SHP77 treated with DMSO at 0.1 percent for 48 hours (cell line): ENCODE measurements at places on chromosomes 5 and 9.

DNA sequence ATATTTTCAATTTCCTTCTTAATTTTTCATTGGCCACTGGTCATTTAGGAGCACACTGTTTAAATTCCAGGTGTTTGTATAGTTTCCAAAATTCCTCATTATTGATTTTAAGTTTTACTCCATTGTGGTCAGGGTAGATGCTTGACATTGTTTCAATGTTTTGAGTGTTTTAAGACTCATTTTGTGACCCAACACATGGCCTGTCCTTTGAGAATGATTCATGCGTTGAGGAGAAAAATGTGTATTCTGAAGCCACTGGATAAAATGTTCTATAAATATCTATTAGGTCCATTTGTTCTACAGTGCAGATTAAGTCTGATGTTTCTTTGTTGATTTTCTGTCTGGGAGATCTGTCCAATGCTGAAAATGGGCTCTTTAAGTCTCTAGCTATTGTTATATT lies 24.4 kb upstream of the FNIP1 start:
- no peak for DNase-seq

DNA sequence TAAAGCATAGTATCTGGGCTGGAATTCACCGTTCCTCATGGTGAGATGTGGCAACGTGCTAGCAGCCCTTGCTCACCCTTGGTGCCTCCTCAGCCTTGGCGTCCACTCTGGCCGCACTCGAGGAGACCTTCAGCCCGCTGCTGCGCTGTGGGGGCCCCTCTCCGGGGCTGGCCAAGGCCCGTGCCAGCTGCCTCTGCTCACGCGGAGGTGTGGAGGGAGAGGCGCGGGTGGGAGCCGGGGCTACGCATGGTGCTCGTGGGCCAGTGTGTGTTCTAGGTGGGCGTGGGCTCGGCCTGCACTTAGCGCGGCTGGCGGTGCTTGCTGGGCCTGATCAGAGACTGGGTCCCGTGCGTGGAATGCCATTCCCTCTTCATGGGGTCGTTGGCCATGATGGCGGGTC lies 424.2 kb downstream of the KCTD16 start:
- DNase-seq = no peak

- DNase-seq = no peak
These were observed 167.7 kb downstream of the AOPEP start for GRCh38 chr9:94894094-94894699.

GRCh38 chr5:95471487-95471886 lies 80.3 kb downstream of the FAM81B start:
- DNase-seq = no peak

- no peak for DNase-seq
These were observed 20.8 kb upstream of the KIF2A start for GRCh38 chr5:62284946-62285891.

DNA sequence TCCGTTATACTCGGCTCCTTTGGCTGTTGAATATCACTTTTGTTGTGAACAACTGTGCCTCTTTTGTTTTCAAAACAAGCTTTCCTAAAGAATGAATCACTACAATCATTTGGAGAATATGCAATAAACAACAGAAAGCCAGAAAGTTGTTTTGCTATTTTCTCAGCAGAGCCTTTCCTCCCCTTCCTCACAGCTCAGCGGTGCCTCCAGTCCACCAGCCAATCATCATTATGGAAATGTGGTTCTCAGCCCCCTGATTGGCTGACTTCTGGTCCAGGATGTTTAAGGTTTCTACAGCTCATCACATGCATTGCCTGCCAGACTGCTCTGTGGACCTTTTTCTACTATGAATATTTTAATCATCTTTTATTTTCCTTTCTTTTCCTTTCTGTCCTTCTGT lies 9.1 kb upstream of the ZNF608 start:
- no peak for DNase-seq

DNA sequence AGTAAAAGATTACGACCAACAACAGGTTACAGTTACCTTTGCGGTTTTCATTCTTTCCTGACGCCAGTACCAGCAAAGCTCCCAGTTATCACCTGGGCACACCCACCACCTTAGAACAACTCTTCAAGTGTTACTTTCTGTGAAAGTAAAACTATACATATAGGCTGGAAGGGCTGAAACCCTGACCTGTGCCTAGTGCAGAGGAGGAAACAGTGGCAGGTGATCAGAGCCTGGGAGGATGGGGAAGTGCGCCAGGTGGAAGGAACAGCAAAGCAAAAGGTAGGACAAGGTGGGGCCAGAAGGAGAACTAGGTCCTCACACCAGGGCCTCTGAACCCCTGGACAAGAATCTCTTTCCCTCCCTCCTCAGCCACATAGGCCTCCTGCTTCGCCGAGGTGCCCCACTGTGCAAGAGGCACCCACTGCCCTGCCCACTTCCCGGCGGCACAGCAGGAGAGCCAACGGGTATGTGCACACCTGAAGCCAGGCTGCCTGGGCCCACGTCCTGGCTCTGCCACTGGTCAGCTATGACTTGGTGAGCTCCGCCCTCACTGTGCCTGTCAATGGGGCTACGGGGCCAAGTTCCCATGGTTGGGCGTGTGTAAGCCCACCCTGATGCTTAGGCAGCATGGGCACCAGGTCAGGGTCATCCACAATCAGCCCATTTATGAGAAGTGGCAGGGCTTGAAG lies 26.9 kb downstream of the BICD2 start:
- no peak for DNase-seq

DNA sequence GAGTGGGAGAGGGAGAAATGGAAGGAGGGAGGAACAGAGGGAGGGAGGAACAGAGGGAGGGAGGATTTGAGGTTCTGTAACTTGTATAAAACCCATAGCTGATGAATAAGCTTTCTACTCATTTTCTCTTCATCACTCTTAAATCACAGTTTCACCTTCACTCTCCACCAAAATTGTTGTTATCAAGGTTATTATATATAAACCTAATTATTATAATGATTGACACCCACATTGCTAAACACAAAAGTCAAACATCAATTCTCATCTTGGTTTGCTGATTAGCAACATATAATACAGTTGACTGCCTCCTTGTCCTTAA lies 229.0 kb upstream of the PAPPA start:
- no peak for DNase-seq

GRCh38 chr5:7642029-7642428 lies 208.9 kb downstream of the CFAP90 start:
- DNase-seq = no peak

DNA sequence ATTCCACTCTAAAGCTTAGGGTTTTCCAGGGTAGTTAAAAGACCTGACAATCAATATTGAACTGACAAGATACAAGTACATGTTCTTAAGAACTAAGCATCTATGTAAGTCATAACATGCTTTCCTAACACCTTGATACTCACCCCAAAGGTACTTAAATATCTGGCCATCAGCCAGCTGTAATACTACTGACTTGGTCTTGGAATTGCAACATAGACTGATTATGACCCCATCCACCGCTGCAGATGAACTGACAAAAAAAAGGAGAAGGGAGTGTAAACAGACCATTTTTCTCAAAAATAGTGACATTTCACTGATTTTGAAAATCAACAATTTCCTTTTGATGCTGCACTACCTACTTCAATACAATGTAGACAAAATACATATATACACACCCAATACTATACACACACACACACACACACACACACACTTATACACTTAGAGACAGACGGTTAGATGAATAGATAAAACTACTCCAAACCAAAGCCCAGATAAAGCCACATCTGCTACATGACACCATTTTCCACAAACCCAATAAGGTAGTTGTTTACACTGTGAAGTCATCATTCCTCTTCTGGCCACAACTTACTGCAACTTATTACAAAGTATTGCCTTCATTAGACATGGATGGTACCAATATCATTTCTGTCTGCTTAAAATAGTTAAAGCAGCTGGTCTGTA lies 30.4 kb downstream of the ELP1 start:
- no peak for DNase-seq

- no peak for DNase-seq
These were observed 22.8 kb upstream of the CERCAM start for GRCh38 chr9:128397831-128398230.

GRCh38 chr5:96652769-96653454 lies 9.3 kb upstream of the CAST start:
- no peak for DNase-seq

DNA sequence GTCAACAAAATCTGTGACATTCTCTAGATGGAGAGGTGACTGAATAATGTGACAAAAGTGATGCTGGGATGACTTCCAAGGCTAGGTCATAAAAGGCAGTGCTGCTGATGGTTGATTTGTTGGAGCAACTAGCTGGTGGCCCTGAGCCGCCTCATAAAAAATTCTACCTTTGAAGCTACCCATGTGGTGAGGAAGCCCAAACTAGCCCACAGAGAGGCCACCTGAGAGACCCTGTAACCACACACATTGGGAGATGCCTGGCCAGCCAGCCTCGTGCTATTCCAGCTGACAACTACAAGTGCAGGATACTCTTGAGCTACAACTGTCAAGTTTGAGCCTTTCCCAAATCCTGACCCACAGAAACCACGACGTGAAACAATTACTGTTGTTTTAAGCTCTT lies 22.7 kb downstream of the CLTA start:
- no peak for DNase-seq

GRCh38 chr5:149588936-149589335 lies 7.6 kb downstream of the ARHGEF37 start:
- no peak for DNase-seq
